ENCODE measurements at places on chromosomes 4 and X. TPM values are rescaled to one million over a fixed set of nuclear protein-coding genes. Genes with fewer than 3 reads are reported as not detected.

DNA sequence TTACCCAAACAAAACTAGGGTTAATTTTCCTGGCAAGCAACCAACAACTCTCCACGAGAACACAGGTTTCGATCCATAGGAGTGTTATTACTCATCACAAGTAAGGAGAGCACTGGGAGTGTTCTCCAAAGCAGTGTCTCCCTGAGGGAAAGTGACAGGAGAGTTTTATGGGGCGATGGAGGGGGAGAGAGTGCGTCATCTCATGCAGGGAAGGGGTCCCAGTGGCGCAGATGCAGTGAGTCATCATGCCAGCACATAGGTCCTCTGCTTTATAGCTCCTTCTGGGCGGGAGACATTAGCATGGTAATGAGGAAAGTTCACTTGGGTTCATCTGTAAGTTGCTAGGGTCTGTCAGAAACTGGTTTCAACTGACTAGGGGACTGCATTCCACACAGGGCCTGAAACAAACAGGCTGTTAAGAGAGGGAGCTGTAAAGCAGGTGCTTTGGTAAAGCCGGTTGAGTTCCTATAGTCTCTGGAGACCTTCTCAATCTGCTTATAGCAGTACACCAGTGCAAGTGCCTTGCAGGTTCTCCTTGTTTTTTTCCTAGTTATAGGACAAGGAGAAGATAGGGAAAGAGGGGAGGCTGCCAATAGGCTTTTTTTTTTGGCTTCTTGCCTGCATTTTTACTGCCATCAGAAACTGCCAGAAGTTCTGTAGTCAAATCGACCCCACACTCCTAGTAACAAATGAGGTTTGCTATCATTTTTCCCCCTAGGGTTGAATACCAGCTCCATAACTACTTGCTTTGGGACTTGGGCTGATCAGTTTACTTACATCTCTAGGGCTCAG lies 12.8 kb upstream of the BOD1L1 start:
- peak; percentile 72 for DNase-seq
- H3K27ac ChIP-seq: no peak overlapping the region
- no peaks in the 10 kb centered on the region for H3K27me3 ChIP-seq
- H3K4me1 ChIP-seq: peaks cover 15% of the 10 kb centered on the region

DNA sequence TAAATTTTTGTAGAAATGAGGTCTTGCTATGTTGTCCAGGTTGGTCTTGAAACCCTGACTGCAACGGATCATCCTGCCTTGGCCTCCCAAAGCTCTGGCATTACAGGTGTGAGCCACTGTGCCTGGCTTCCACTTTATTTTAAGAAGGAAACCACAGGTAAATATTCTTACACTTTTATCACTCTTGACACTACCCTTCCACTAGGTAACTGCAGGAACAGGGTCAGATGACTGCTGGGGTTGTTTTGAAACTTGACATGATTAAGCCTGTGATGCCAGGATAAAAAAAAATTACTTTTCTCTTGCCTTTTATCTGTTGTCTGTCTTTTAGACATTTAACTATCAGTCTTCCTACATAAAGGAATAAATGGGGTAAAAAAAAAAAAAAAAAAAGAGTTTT lies 43.5 kb downstream of the COQ2 start:
- no peaks in the 10 kb centered on the region for H3K36me3 ChIP-seq
- H3K27ac ChIP-seq: no peak overlapping the region
- no peaks in the 10 kb centered on the region for H3K4me1 ChIP-seq
- DNase-seq: no peak
- no peaks in the 10 kb centered on the region for H3K27me3 ChIP-seq
- no peak overlapping the region for H3K4me3 ChIP-seq

GRCh38 chr4:36872679-36873078 lies 371.9 kb upstream of the NWD2 start:
- H3K27ac ChIP-seq: no peak overlapping the region
- no peaks in the 10 kb centered on the region for H3K4me1 ChIP-seq
- no peaks in the 10 kb centered on the region for H3K36me3 ChIP-seq
- H3K4me3 ChIP-seq: no peak overlapping the region
- no peak for DNase-seq

DNA sequence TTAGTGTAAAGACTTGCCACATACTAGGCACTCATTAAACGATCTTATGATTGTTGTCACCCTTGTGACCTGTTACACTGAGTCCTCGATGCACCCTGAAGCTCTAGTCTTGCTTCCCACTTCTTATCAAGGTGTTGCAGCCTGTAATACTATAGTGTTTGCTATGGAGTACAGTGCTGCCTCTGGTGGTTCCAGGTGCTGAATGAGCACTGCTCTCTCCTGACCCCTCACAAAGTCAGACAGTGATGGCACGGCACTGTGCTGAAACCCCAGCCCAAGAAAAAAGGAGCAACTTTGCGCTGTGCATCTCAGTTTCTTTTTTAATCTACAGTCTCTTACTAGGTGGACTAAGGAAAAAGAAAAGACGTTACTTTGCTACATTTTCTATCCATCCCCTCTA lies 106.3 kb downstream of the GC start:
- no peaks in the 10 kb centered on the region for H3K27me3 ChIP-seq
- no peaks in the 10 kb centered on the region for H3K4me1 ChIP-seq
- DNase-seq: no peak
- no peak overlapping the region for H3K4me3 ChIP-seq
- H3K36me3 ChIP-seq: no peaks in the 10 kb centered on the region

- peak overlapping the region; percentile 62 for H3K4me3 ChIP-seq
- H3K27me3 ChIP-seq: no peaks in the 10 kb centered on the region
- H3K4me1 ChIP-seq: peaks cover 18% of the 10 kb centered on the region
- H3K27ac ChIP-seq: no peak overlapping the region
- no peaks in the 10 kb centered on the region for H3K36me3 ChIP-seq
These were observed 2.0 kb downstream of the CHST7 start for GRCh38 chrX:46575586-46575985.

- H3K4me3 ChIP-seq: peak overlapping the region; percentile 63
- no peak overlapping the region for H3K27ac ChIP-seq
- no peaks in the 10 kb centered on the region for H3K36me3 ChIP-seq
- H3K27me3 ChIP-seq: peaks cover 21% of the 10 kb centered on the region
- no peaks in the 10 kb centered on the region for H3K4me1 ChIP-seq
These were observed 373 bp upstream of the SMIM43 start for GRCh38 chr4:121765368-121765705.

GRCh38 chrX:30637874-30638815 lies 15.1 kb upstream of the GK start:
- no peaks in the 10 kb centered on the region for H3K27me3 ChIP-seq
- H3K27ac ChIP-seq: no peak overlapping the region
- no peaks in the 10 kb centered on the region for H3K4me1 ChIP-seq
- H3K36me3 ChIP-seq: no peaks in the 10 kb centered on the region
- DNase-seq: no peak

- H3K27ac ChIP-seq: no peak overlapping the region
- H3K36me3 ChIP-seq: no peaks in the 10 kb centered on the region
- no peak overlapping the region for H3K4me3 ChIP-seq
- no peaks in the 10 kb centered on the region for H3K27me3 ChIP-seq
These were observed 613.4 kb upstream of the NR3C2 start for GRCh38 chr4:149055624-149056023.

DNA sequence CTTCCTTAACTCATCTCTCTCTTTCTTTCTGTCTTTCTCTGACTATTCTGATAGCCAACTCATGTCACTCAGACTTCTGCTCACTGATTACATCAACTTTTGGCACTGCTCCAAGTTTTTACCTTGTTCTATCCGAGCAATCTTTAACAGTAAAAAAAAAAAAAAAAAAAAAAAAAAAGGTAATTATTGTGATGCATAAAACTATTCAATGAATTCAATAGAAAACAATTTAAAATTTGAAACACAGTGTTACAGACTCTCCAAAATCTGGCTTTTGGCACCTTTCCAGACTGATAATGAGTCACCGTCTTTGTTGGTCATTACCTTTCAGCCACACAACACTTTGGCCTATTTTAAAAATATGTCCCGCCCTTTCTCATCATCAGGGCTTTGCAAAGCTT lies 229.5 kb downstream of the GALNTL6 start:
- H3K4me3 ChIP-seq: no peak overlapping the region
- peak; percentile 3 for DNase-seq
- no peak overlapping the region for H3K27ac ChIP-seq
- no peaks in the 10 kb centered on the region for H3K4me1 ChIP-seq
- no peaks in the 10 kb centered on the region for H3K27me3 ChIP-seq

- no peak overlapping the region for H3K27ac ChIP-seq
- H3K4me3 ChIP-seq: no peak overlapping the region
- H3K36me3 ChIP-seq: no peaks in the 10 kb centered on the region
- H3K27me3 ChIP-seq: no peaks in the 10 kb centered on the region
- H3K4me1 ChIP-seq: no peaks in the 10 kb centered on the region
These were observed 454.6 kb downstream of the MAGEB5 start for GRCh38 chrX:26670521-26670920.

GRCh38 chrX:68748030-68748429 lies 80.8 kb upstream of the EFNB1 start:
- no peak overlapping the region for H3K27ac ChIP-seq
- H3K27me3 ChIP-seq: no peaks in the 10 kb centered on the region
- no peaks in the 10 kb centered on the region for H3K36me3 ChIP-seq
- no peaks in the 10 kb centered on the region for H3K4me1 ChIP-seq
- DNase-seq: no peak

DNA sequence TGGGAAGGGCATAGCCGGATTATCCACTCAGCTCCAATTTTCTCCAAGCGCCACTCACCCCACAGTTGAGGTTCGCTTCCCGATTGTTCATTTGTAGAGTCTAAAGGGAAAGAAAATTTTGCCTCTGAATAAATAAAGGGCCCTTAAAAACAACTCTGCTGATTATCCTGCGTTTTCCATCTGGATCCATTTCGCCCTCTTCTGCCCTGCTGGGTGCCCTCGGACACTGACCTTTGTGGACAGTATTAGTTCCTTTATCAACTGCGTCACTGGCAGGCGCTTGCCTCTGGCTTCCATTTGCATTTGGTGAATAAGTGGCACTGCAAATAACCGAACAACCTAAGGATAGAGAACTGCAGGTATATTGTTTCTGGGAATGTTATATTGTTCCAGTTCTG lies 10.1 kb downstream of the GSX2 start:
- no peak overlapping the region for H3K4me3 ChIP-seq
- no peak for DNase-seq
- no peaks in the 10 kb centered on the region for H3K36me3 ChIP-seq

DNA sequence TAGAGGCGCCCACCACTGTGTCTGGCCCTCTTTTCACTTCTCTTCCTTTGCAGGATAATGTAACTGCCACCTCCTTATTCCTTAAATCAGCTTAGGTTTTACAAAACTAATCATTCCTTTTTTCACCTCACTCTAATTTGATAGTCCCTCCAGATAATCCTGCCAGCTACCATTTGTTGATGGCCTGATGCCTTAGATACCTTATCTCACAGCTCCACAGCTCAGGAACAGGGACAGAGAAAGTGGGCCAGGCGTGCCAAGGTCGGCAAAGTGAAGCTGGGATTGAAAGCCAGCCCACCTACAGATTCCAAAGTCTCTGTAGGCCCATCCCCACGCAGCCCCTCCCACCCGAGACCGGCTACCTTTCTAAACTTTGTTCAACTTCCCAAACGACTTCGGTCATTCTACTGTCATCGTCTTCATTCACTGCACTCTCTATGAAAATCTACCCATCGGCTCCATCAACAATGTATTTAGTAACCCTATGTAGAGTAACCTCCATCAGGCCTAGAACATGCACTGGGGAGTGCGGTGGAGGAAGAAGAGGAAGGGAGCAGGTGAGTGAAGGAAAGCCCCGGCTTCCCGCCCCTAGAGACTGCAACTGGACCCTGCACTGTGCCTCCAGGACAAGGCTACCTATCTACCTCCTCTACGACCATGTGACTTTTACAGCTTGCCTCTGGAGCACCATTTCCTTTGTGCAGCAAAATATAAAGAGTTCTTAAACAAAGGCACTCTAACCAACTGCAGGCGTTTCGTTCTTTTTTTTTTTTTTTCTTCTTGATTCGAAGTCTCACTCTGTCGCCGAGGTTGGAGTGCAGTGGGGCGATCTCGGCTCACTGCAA lies 1.5 kb downstream of the CASP6 start:
- no peaks in the 10 kb centered on the region for H3K4me1 ChIP-seq
- peak overlapping the region; percentile 57 for H3K27ac ChIP-seq
- no peak for DNase-seq
- no peaks in the 10 kb centered on the region for H3K36me3 ChIP-seq
- peak overlapping the region; percentile 82 for H3K4me3 ChIP-seq

- H3K4me3 ChIP-seq: no peak overlapping the region
- H3K36me3 ChIP-seq: no peaks in the 10 kb centered on the region
- no peak overlapping the region for H3K27ac ChIP-seq
- no peak for DNase-seq
- no peaks in the 10 kb centered on the region for H3K4me1 ChIP-seq
These were observed 408.2 kb downstream of the SMARCA1 start for GRCh38 chrX:129115104-129115503.

DNA sequence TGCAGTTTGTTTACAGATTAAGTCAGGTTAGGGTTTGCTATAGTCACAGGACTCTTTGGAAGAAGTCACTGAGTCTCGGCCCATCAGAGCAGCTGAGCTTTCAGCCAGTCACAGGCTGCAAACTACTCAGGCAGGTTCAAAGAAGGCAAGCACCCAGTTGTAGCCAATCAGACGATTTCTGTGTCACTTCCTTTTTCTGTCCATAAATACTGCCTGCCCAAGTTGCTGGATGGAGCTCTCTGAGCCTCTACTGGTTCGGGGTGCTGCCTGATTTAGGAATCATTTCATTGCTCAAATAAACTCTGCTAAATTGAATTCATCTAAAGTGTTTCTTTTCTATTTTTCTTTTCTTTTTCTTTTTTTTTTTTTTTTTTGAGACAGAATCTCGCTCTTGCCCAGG lies 7.3 kb upstream of the SH3BP2 start:
- H3K4me3 ChIP-seq: no peak overlapping the region
- DNase-seq: no peak
- H3K4me1 ChIP-seq: no peaks in the 10 kb centered on the region
- no peak overlapping the region for H3K27ac ChIP-seq
- peaks cover 3% of the 10 kb centered on the region for H3K27me3 ChIP-seq
- no peaks in the 10 kb centered on the region for H3K36me3 ChIP-seq

DNA sequence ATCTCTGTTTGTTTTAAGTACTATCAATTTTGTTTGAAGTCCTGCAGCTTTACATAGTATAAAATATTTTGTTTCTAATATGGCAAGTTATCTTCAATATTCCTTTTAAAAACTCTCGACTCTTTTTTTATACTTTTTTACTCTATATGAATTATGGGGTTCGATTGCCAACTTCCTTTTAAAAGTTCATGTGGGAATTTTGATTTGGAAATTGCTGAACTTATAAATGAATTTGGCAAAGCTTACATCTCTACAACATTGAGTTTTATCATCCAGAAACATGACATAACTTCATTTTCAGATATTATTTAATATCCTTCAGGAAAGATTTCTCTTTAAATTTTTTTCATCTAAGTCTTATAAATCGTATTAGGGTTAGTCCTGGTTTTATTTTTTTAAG lies 60.8 kb downstream of the ASB9 start:
- DNase-seq: no peak
- H3K4me3 ChIP-seq: no peak overlapping the region
- no peaks in the 10 kb centered on the region for H3K4me1 ChIP-seq

GRCh38 chr4:22764183-22764582 lies 71.4 kb downstream of the GBA3 start:
- no peak overlapping the region for H3K4me3 ChIP-seq
- H3K27me3 ChIP-seq: no peaks in the 10 kb centered on the region
- no peaks in the 10 kb centered on the region for H3K36me3 ChIP-seq
- H3K4me1 ChIP-seq: no peaks in the 10 kb centered on the region
- H3K27ac ChIP-seq: no peak overlapping the region
- DNase-seq: no peak

The ENPEP gene
- total RNA-seq: 0.67 TPM

The CLTRN gene
- 1.0 TPM for total RNA-seq

The CLCN4 gene
- 7.2 TPM for total RNA-seq

The STPG2 gene
- not detected for total RNA-seq

The AMTN gene
- not detected for total RNA-seq

All from astrocyte (in vitro differentiated cells and primary cell).